ENCODE measurements at places on chromosomes 2 and 18.

DNA sequence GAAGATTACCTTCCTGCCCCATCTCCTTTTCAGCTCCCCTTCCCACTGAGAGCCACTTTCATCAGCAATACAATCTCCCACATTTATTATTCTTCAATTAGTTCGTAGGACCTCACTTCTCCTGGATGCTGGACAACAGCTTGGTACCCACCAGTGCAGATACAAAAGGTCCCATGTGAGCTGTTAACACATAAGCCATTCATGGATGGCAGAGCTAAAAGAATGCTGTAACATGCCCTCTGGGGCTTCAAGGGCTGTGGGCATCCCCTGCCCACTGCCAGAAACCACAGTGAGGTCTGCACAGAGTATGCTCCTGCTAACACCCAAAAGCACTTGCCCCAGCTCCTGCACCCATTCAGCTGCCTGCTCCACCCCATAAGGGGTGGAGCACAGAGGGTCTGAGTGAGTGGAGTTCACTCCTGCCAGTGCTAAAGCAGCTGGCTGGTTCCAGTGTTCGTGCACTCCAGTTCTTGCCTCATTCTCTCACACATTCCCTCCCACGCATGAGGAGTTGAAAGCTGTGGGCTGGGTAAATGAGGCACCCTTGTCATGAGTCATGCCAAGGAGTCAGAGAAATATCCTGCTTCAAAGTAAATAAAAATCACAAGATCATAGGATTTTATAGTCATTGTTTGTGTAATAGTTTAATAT is 305.9 kb upstream of the TMEFF2 start:
- no peak overlapping the region for H3K27ac ChIP-seq
- no peaks in the 10 kb centered on the region for H3K27me3 ChIP-seq
- DNase-seq: no peak
- no peaks in the 10 kb centered on the region for H3K36me3 ChIP-seq
- H3K4me3 ChIP-seq: no peak overlapping the region

DNA sequence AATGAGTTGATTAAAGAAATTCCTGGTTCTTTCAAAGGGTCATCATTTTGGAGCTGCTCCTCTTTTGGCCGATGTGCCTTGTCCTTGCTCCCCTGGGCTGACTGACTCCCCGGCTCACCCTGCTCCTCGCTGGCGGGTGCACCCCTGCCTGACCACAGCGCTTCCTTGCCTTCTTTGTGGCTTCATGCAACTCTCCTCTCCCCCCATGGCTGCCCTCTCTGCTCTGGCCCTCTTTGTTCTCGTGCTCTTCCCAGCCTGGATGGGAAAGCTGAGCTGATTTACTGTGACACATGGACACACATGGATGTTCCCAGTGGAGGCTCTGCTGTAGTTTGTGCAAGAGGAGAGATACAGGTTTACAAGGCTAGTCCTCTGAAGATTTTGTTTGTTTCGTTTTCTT is 234.6 kb downstream of the HAUS1 start:
- no peak overlapping the region for H3K4me3 ChIP-seq
- no peak overlapping the region for H3K27ac ChIP-seq
- H3K27me3 ChIP-seq: no peaks in the 10 kb centered on the region
- H3K36me3 ChIP-seq: no peaks in the 10 kb centered on the region
- H3K4me1 ChIP-seq: peaks cover 3% of the 10 kb centered on the region
- no peak for DNase-seq

- H3K4me1 ChIP-seq: no peaks in the 10 kb centered on the region
- H3K36me3 ChIP-seq: peaks cover 4% of the 10 kb centered on the region
- H3K27ac ChIP-seq: no peak overlapping the region
- no peak overlapping the region for H3K4me3 ChIP-seq
- DNase-seq: no peak
These were observed 265.3 kb downstream of the TWIST2 start for GRCh38 chr2:239113171-239113570.

GRCh38 chr2:10527585-10527984 is 79.5 kb upstream of the ODC1 start:
- H3K36me3 ChIP-seq: no peaks in the 10 kb centered on the region
- DNase-seq: no peak
- no peak overlapping the region for H3K4me3 ChIP-seq
- H3K27me3 ChIP-seq: no peaks in the 10 kb centered on the region

- DNase-seq: no peak
- no peaks in the 10 kb centered on the region for H3K27me3 ChIP-seq
- no peaks in the 10 kb centered on the region for H3K36me3 ChIP-seq
- no peak overlapping the region for H3K27ac ChIP-seq
- no peak overlapping the region for H3K4me3 ChIP-seq
These were observed 48.5 kb downstream of the NAT8 start for GRCh38 chr2:73593680-73594079.

DNA sequence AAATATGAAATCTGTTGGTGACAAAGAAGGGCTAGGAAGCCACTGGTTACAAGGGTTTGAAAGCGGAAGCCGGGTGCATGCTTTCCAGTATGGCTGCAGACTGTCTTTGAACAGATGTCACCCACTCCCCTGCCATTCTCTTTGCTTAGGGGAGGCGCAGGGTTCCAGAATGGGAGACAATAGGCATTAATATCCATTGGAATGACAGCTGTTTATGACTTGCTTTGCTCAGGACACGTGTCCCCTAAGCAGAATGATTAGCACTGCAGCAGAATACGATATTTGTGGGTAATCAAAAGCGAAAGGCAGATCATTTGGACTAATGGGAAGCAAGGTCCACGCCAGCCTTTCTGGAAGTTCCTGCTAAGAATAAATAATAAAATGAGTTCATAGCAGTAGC is 25.8 kb upstream of the NRP2 start:
- no peak for DNase-seq
- H3K36me3 ChIP-seq: no peaks in the 10 kb centered on the region
- H3K4me1 ChIP-seq: no peaks in the 10 kb centered on the region
- H3K27me3 ChIP-seq: no peaks in the 10 kb centered on the region
- H3K27ac ChIP-seq: no peak overlapping the region

DNA sequence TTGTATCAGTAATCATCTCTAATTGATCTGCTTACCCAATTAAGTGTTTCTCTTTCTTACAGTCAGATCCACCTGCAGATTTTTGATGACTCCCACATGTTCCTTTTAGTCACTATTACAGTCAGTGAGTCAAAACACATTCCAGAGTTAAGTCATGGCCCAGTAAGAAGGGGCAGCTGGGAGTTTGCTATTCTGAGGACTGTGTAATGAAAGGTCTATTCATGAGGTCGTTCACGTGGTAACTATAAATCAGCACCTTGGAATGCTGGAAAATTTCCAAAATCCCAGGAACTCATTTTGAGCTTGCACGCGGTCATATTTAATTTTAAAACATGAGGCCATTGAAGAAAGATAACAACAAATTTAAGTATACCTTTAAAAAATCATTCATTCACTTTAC is 252.5 kb downstream of the XIRP2 start:
- DNase-seq: no peak
- H3K27ac ChIP-seq: no peak overlapping the region
- H3K4me1 ChIP-seq: no peaks in the 10 kb centered on the region
- no peaks in the 10 kb centered on the region for H3K27me3 ChIP-seq

GRCh38 chr2:80026040-80026729 is 278.4 kb downstream of the LRRTM1 start:
- 0 out of 2 replicates have a peak, but pooled peaks cover 1% of the 10 kb centered on the region for H3K4me1 ChIP-seq
- no peaks in the 10 kb centered on the region for H3K27me3 ChIP-seq
- H3K4me3 ChIP-seq: no peak overlapping the region
- no peak for DNase-seq
- no peaks in the 10 kb centered on the region for H3K36me3 ChIP-seq

DNA sequence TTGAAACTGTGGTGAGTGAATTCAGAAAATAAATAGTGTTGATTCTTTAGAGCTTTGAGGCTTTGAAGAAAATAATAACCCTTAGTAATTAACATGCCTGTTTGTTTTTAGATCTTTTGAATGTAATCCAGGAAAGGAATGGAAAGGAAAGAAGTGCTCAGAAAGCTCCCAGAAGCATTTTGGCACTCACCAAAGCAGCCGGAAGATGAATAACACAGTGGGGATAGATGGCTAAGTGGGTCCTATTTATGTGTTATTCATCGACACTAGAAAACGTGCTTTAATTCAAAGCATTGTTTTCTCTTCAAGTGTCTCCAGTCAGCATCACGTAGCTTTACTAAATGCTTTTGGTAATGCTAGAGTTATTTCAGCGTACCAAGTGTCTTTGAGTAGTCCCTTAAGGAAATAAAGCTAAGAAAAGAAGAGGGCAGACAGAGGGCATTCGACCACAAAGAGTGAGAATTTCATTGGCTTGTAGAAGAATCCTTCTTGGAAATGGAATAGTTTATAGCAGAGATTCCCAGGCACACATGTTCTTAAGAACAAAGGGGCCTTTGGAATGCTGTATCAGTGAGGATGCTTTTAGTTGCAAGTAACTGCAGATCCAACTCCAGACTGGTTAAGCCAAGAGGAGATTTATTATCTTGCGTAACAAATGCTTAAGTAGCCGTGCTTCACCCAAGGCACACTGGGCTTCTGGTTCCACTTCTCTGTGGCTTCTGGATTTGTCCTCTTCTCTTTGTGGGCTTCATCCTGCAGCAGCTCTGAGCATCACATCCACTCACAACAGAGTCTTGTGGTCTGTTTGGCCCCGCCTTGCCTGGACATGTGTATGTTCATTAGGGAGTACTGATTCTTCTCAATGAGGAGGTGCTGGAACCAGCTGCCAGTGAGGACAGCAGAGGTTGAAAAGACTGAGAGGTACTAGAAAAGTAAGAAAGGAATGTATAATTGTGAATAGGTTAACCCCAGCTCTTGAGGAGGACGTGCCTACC is 63.6 kb upstream of the LTBP1 start:
- DNase-seq: no peak
- H3K4me3 ChIP-seq: no peak overlapping the region
- no peaks in the 10 kb centered on the region for H3K27me3 ChIP-seq
- peaks cover 5% of the 10 kb centered on the region for H3K36me3 ChIP-seq
- no peak overlapping the region for H3K27ac ChIP-seq
- H3K4me1 ChIP-seq: no peaks in the 10 kb centered on the region

DNA sequence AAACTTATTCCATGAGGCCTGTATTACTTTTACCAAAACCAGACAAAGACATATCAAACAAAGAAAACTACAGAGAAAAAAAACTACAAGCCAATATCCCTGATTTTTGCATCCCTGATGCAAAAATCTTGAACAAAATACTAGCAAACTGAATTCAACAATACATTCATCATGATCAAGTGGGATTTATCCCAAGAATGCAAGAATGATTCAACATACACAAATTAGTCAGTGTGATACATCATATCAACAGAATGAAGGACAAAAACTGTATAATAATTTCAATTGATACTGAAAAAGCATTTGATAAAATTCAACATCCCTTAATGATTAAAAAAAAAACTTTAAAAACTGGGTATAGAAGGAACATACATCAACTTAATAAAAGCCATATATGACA is 106.8 kb downstream of the SLC39A10 start:
- H3K36me3 ChIP-seq: no peaks in the 10 kb centered on the region
- H3K27me3 ChIP-seq: no peaks in the 10 kb centered on the region
- no peak overlapping the region for H3K4me3 ChIP-seq
- no peak overlapping the region for H3K27ac ChIP-seq

DNA sequence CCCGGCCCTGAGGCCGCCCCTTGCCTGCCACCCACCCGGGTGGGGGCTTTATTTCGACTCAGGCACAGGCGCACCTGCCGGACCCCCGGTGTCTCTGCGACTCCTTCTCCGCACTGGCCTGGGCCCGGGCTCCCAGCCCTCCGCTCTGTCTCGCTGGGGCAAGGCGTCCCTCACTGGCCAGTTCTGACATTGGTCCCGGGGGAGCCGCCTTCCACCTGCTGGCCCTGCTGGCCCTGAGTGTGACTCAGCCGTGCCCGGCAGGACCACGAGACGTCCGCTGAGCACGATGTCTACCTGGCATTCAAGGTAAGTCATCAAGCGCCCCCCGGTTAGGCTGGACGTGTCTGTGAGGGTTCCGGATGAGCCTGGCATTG is 131.5 kb upstream of the CTDP1 start:
- H3K36me3 ChIP-seq: no peaks in the 10 kb centered on the region
- no peak for DNase-seq
- no peaks in the 10 kb centered on the region for H3K27me3 ChIP-seq
- no peaks in the 10 kb centered on the region for H3K4me1 ChIP-seq
- H3K4me3 ChIP-seq: no peak overlapping the region

DNA sequence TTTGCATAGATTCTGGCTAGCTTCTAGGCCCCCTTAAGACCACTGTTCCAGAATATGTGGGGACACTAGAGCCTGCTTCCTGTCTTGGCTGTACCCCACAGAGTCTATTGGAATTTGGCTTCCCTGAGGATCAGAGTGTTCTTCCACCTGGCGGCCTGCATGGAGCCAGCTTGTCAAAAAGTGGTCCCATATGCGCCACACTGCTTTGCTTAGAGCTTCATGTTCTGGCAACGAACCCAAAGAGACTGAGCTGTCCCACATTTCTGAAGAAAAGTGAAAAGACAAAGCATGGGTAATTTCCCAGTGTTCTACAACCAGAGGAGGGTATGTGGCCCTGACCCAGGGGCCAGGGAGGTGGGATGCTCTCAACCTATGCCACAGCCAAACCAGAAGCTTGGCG is 52.7 kb upstream of the FZD7 start:
- H3K27ac ChIP-seq: no peak overlapping the region
- H3K27me3 ChIP-seq: no peaks in the 10 kb centered on the region
- H3K36me3 ChIP-seq: no peaks in the 10 kb centered on the region
- DNase-seq: no peak
- H3K4me1 ChIP-seq: 0 out of 2 replicates have a peak, but pooled peaks cover 3% of the 10 kb centered on the region
- no peak overlapping the region for H3K4me3 ChIP-seq

- peaks cover 4% of the 10 kb centered on the region for H3K27me3 ChIP-seq
- peak overlapping the region; percentile 46 for H3K4me3 ChIP-seq
- H3K27ac ChIP-seq: no peak overlapping the region
- no peaks in the 10 kb centered on the region for H3K36me3 ChIP-seq
- H3K4me1 ChIP-seq: peaks cover 11% of the 10 kb centered on the region
- no peak for DNase-seq
These were observed 1.9 kb downstream of the DNMT3A start for GRCh38 chr2:25339791-25340180.

DNA sequence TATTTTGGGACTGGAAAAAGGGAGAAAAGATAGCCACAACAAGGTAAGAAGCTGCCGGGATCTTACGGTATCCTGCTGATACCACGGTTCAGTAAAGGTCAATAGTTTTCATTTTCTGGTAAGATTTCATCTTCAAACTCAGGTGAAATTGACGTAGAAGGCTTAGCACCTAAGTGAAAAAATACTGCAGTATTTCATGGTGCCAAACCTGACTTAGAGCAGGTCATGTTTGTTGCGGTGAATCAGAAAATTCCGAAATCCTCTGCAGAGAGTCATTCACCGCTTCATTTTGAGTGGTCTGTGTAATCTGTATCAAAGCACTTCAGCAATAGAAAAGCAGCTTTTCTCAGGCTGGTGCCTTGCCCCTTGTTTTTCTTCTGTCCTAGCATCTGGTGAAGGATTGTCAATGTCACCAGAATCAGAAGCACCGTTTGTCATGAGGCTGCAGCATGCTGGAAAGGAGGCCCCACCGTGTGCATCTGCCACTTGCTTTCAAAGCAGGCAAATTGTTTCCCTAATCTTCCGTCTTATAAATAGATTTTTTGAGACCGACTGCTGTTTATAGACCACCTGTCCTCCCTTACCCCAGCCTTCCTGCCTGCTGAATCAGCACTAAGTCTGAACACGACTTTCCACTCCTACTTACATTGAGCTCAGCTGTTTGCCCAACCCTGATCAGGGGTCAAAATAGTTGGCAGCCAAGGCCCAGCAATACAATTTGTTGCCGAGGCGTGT is 156.3 kb downstream of the EML6 start:
- H3K27ac ChIP-seq: no peak overlapping the region
- H3K36me3 ChIP-seq: no peaks in the 10 kb centered on the region
- H3K4me3 ChIP-seq: no peak overlapping the region
- no peaks in the 10 kb centered on the region for H3K4me1 ChIP-seq
- no peaks in the 10 kb centered on the region for H3K27me3 ChIP-seq
- DNase-seq: no peak
